Stimulated activated CD8-positive, alpha-beta memory T cell treated with anti-CD3 and anti-CD28 coated beads, Interleukin-4, amount 100 ng/mL, for 1 hour (primary cell): ENCODE measurements at places on chromosomes 3 and 15.

GRCh38 chr3:44976002-44976815, at the start of the genes EXOSC7 and ZDHHC3:
TSS of gene EXOSC7 (plus strand) at chr3:44976244. CDS start at chr3:44976278, 34 bp downstream.
TSS of gene ZDHHC3 (minus strand) at chr3:44976174. CDS start at chr3:44959436, 16,738 bp downstream.
- peak; percentile 73 for DNase-seq

- DNase-seq, result no peak
Measured at GRCh38 chr15:66715181-66715624, 13.2 kb downstream of the SMAD6 start.

GRCh38 chr15:28881170-28881569, 4.6 kb upstream of the APBA2 start:
- DNase-seq, result no peak

- DNase-seq, result no peak
Measured at GRCh38 chr15:87954793-87955192, 301.7 kb downstream of the NTRK3 start.

- no peak for DNase-seq
Measured at GRCh38 chr15:65956307-65956706, 87.0 kb downstream of the RAB11A start.

DNA sequence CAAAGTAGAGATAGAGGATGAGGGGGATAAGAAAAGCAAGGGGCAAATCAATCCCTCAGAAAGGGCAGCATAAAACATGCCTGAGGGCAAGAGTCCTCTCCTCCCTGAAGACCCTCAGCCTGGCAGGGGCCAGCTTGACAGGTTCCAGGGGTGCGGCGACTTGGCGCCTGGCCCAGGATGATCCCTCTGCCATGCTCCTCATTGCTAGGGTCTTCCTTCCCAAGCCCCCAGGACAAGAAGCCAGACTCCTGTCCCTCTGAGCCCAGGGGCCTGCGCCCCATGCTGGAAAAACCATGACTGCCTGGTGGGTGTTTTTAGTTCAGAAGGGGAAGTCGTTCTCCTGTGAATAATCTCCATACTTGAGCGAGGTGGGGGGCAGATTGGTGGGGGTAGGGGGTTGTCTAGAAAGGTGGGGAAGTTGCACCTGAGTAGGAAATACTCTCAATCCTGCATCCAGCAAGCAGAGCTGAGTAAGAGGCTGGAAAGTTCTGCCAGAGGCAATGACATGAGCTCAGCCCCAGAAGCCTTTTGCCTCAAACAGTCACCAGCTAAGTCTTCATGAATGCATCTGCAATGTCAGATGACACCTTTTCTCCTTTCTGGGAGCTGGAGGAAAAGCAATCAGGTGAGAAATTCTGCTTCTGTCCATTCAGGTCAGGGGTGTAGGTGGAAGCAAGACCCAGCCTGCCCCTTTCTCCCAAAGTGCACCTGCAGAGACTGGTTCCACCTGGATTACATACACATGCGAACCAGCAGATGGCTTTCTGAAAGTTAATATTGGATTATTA, 18.3 kb downstream of the SLC12A8 start:
- no peak for DNase-seq

- DNase-seq, result no peak
Measured at GRCh38 chr15:41690636-41691035, 30.4 kb downstream of the MGA start.

DNA sequence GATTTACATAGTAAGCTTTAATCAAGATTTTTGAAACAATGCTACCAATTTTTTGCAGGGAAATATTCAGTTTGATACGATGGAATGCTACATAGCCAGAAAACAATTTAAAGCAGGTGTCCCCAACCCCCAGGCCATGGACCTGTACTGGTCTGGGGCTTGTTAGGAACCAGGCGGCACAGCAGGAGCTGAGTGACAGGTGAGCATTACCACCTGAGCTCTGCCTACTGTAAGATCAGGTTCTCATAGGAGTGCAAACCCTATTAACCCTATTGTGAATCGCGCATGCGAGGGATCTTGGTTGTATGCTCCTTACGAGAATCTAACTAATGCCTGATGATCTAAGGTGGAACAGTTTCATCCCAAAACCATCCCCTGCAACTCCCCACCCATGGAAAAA, 322.6 kb upstream of the NECTIN3 start:
- no peak for DNase-seq

GRCh38 chr3:99332718-99333117, 305.7 kb upstream of the COL8A1 start:
- no peak for DNase-seq

DNA sequence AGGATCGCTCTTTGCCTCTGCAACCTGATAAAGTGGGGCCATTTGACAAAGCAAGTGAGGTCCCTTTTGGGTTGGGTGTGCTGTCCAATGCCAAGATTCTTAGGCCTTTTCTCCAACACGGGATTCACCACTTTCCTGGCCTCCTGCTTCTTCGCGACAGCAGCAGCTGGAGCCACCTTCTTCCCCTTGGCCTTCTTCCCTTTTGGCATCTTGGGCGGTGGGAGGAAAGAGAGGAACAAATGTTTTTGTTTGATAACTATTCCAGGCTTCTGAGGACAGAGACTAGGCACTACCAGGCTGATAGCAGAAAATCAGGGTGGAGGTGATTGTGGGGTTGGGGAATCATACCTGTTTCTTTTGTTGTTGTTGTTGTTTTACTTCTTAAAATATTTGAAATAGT, 30.0 kb upstream of the FAM81A start:
- DNase-seq, result no peak

GRCh38 chr15:29911705-29912104, 89.4 kb upstream of the TJP1 start:
- no peak for DNase-seq

- no peak for DNase-seq
Measured at GRCh38 chr15:35737441-35737840, 191.5 kb upstream of the DPH6 start.

- DNase-seq, result no peak
Measured at GRCh38 chr3:144259267-144259666, 287.6 kb downstream of the DIPK2A start.

DNA sequence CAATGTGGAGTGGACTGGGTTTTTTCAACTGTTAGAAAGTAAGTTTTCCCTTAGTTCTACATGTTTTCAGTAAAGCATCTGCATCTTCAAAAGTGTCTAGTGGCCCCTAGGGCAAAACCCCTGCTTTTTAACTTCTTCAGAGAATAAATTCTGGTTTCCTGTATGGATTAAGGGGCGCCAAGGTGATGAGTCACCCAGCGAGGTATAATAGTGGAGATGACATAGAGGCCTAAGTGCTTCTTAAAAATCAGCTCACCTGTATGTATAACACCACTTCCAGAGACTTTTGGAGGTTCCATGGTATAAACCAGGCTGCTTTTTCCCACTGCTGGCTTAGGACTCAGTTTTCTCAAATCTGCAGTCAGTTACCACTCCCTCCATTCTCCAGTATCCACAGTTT, 68.9 kb downstream of the SYN2 start:
- no peak for DNase-seq

- DNase-seq, result no peak
Measured at GRCh38 chr3:37457378-37458065, 283.1 kb upstream of the LRRFIP2 start.

GRCh38 chr3:16106050-16106449, 68.4 kb upstream of the GALNT15 start:
- DNase-seq, result no peak

GRCh38 chr15:36483409-36483808, 96.0 kb upstream of the CDIN1 start:
- DNase-seq, result no peak

- no peak for DNase-seq
Measured at GRCh38 chr15:68114356-68114755, 60.2 kb downstream of the PIAS1 start.

DNA sequence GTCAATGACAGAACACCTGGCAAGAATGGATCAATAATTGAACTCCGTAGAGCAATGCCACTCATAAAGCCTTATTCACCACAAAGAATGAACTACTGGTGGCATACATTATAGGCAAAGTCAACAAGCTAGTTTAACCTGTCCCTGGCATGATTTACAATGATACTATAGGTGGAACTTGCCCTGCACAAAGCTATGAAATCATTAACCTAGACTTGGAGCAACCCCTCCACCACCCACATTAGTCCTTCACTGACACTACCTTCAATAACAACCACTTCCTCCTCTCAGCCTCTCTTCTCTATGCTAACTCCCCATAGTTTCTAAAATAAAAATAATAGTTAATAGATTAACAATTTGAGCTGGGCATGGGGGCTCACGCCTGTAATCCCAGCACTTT, 54.4 kb downstream of the ACAP2 start:
- DNase-seq, result no peak

GRCh38 chr3:169999433-169999832, 32.8 kb downstream of the SEC62 start:
- DNase-seq, result no peak

DNA sequence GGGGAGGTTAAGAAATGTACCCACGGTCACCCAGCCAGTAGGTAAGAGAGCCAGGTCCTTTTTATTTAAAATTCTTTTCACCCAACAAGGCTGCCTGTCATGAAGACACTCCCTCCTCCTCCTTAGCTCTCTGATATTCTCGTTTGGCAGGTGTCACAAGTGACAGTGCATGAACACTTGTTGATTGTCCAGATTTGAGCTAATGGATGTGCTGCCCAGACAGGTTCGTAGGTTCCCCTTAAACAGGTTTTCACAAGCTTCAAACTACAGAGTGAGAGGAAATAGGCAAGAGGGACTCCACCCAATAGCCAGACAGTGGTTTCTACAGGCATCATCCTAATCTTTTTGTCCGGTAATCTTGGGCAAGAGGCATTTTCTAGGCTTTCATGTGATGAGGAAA, 32.2 kb downstream of the ATP13A4 start:
- DNase-seq, result no peak

DNA sequence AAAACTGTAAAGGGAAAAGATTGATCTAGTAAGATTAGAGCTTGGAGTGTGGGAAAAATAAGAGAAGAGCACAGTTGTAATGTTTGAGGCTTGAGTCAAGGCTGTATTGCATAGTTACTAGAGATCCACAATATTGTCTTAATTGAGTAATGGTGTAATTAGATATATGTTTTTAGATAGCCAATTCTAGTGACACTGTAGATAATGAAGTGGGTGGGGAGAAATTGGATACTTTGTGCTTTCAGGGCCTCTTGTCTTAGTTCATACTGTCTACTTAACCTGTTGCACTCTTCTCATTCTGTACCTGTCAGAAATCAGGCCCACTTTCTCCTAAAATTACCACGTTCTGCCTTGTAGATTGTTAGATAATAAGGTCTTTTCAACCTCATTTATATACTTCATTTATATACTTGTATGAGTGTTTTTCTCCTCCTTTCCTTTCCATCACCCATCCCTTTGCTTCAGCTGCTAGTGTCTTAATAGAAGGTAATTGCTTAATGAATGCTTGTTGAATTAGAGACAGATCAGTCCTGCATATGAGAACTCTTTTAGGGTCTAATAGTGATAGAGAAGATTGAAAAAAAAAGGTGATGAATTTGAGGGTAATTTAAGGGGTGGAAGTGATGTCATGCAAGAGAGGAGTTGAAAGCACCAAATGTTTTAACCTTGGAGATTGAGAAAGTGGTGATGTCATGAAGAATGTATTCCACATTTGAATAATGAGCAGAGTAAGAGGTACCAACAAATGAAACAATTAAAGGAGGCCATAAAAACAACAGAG, 32.0 kb downstream of the PIK3CA start:
- no peak for DNase-seq

GRCh38 chr15:68962465-68962864, 32.1 kb downstream of the SPESP1 start:
- DNase-seq, result no peak

DNA sequence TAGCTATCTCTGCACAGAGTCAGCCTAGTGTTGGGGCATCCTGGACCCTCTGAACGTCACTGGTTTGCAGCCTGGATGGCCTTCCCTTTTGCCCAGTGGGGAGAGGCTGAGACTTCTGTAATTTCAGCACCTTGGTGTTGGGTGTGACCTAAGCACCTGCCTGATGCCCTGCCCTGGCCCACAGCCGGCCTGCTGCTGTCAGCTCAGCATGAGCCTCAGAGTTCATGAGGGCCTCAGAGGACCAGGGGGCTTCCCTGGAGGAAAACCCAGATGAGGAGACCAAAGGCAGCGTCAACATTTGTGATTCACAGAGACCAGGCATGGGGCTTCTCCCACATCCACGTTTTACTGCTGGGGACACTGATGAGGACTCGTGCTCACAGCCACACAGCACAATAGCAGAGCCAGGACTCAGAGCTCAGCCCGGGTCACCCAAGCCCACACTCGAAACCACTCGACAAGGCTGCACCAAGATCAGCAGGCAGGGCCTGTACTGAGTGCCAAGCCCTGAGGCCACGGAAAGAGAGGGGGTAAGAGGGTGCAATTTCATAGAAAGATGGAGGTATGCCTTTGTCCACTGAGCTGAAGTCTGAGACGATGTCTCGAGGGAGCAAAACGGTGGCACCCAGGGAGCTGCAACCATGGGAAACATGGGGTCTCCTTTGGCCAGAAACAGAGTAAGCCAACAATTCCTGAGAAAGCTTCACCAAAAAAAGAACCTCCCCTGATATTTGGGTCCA, 9.9 kb upstream of the GP9 start:
- no peak for DNase-seq

GRCh38 chr3:9452417-9452816, 55.0 kb downstream of the SETD5 start:
- no peak for DNase-seq

GRCh38 chr15:43922021-43922420, 95.2 kb downstream of the WDR76 start:
- no peak for DNase-seq

GRCh38 chr15:90711418-90711824, 5.7 kb upstream of the BLM start:
- no peak for DNase-seq

DNA sequence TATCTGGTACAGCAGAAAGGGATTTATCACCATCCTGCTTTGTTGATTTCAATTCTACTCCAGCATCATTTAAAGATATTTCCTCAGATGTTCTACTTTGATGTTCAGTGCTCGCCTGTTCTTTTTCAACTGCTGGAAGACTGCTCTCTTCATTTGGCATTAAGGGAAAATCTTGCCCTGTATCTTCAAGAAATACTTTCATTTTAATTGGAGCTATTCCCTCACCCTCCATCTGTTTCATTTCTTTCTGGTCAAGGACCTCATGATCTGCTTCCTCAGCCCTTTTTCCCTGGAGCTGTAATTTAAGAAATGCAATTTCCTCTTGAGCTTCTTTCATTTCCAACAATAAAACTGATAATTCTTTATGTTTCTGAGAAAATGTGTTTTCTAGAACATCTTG, 37.8 kb upstream of the HCLS1 start:
- DNase-seq, result no peak

DNA sequence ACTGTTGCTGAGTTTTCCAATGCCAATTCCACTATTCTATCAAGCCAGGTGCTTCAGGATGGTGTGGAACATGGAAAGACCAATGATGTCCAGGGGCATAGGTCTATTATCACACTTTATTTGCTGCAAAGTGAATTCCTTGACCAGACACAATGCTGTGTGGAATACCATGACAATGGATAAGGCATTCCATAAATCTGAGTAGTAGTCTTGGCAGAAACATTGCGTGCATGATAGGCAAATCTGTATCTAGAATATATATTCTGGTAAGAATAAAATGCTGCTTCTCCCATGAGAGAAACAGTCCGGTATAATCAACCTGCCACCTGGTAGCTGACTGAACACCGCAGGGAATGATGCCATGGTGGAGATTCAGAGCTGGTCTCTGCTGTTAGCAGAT, 70.0 kb upstream of the ALDH1A3 start:
- DNase-seq, result no peak

- no peak for DNase-seq
Measured at GRCh38 chr15:96896766-96897165, 566.3 kb downstream of the NR2F2 start.
